Uterine smooth muscle cell (primary cell): ENCODE measurements at places on chromosomes 7 and 10. TPM values are rescaled to one million over a fixed set of nuclear protein-coding genes. Genes with fewer than 3 reads are reported as not detected.

Gene ZNF727
- 0.11 and 0.75 TPM in 2 replicates for total RNA-seq

Gene PPP1R17
- under 0.01 TPM in 1 of 2 replicates, not detected in the other for total RNA-seq

Gene GPR85
- total RNA-seq = 8.6 TPM in 2 replicates

Gene PPP1R3C
- total RNA-seq = 45.8 and 96.8 TPM in 2 replicates

Gene FAM25G
- not detected in 2 replicates for total RNA-seq

Gene CTAGE15
- total RNA-seq = 0.75 TPM in 1 of 2 replicates, not detected in the other

Gene CLDN3
- 0.12 and 0.44 TPM in 2 replicates for total RNA-seq

Gene ZNF853
- 1.2 and 3.9 TPM in 2 replicates for total RNA-seq

Gene C10orf67
- total RNA-seq = 0.11 and 0.12 TPM in 2 replicates

Gene FRAT1
- total RNA-seq = 2.7 and 3.0 TPM in 2 replicates

Gene C7orf33
- not detected in 2 replicates for total RNA-seq

Gene CCT6A
- 237 and 339 TPM in 2 replicates for total RNA-seq

Gene MACC1
- under 0.01 TPM in 2 replicates for total RNA-seq

Gene CYP2C19
- total RNA-seq = not detected in 2 replicates
